T-helper 17 cell (primary cell): ENCODE measurements at places on chromosomes 3 and 15.

GRCh38 chr15:57445872-57446271, 69.6 kb downstream of the CGNL1 start:
- DNase-seq = no peak

DNA sequence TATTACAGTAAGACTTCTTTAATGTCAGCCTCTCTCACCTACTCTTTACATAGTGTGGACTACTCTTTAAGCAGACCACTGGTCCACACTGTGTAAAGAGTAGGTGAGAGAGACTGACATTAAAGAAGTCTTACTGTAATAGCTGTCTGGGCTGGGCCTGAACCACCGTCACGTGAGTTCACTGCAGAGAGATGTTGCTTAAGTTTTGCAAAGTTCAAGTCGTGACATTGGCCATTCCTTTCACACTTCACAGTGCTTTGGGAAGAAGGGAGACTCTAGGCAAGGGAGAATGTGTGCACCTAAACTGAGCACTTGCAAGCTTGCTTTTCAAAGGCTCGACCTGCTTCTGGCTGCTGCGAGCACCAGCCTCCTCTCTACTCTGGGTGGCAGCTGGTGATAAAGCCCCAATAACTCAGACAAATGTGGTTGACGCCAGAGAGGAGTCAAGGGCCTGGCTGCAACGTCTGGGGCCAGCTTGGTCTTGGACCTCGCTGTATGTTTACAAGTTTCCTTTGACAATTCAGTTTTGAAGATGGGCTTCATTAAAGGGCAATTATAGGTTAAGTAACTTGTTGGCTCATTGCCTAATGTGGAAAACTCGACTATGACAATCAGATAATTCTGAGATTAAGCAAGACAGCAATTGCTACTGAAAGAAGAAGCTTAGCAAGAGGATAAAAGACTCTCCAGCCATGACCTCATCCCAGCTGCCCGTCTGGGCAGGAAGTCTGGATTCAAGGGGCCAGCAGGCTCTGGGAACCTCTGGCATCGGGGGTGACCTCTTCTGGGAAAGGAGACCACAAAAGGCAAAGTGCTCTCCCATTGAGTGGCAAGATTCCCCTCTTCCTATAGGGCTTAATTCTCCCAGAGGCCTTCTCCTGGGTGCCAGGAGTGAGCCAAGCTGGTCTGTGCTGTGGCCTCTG, 242.1 kb upstream of the TLE3 start:
- DNase-seq = no peak

GRCh38 chr3:123156276-123156995, 45.3 kb upstream of the SEC22A start:
- no peak for DNase-seq

DNA sequence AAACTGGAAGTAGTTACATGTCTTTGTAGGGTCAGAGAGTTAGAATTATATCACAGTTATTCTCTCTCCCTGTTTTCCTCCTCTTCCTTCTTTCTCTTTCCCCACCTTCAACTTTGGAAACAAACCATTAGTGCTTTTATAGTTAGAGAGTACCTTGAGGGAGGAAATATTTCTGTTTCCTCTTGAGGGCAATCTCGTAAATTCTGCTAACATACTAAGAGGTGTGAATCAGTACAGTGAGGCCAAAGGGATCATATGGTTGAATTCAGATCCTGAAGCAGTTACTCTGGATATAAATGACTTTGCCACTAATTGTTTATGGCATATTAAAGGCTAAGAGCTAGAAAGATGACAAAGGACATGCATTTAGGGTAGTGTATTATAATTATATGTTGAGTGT, 60.3 kb upstream of the CCNL1 start:
- DNase-seq = no peak

DNA sequence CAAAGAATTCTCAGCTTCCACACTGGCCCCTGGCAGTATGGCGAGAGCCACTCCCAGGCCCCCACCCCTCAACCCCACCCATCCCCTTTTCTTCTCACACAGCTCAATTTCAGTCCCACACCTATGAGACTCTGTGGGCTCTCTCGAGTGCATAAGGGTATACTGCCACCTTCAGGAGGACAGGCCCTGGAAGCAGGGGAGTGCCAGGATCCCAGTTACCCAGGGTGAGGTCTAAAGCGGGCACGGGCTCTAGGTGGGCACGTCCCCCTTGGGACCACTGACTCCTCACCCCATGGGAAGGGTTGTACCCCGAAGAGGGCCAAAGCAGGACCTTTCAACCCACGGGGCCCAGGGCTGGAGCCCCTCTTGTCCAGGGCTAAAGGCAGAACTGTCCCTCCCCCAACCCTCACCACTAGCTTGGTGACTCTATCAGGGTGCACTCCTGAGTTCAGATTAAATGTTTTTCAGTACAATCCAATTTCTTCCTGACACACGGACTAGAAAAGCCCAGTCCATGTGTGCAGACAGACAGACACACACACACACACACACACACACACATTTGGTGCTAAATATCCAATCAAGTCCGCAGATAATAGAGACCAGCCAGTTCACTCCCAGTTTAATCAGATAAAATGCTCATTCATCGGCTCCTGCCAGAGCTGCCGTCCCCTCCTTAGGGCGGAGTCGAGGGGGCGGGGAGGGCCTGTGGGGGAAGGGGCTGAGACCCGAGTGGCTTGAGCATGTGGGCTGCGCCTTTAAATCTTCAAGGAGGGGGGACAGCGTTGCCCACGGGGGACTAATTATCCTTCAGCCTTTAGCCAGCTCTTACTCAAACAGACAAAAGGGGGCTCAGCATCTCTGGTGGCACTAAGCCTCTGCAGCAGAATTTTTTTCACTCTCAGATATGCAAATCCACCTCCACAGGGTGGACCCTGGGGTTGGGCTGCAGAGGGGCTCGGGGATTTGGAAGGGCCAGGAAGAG, 59.3 kb downstream of the CYP11A1 start:
- DNase-seq = no peak

DNA sequence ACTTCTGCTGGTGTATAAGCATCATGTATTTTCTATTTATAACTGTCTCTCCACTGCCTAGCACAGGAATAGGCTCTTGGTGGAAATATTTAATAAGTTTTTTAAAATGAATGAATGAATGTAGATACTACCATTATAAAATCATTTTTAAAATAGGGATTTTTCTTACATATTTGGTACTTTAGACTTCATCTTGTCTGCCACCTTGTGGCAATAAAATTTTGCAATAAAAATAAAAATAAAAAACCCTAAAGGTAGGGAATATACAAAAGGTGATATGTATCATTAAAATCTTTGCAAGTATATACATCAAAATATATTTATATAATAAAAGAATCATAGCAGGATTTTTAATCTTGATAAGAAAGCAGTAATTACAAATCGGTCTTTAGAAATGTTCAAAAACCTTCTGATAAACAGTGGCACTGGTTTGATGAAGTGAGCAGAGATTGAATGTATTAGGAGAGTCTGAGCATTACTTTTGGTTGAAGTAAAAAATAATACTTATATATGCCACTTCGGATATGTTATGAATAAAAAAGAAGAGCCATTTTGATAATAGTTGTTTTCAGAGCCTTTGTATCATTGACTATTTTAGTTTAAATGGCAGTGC, 95.2 kb downstream of the SPATA16 start:
- no peak for DNase-seq

- no peak for DNase-seq
These were observed 742.0 kb downstream of the NR2F2 start for GRCh38 chr15:97072545-97072944.

DNA sequence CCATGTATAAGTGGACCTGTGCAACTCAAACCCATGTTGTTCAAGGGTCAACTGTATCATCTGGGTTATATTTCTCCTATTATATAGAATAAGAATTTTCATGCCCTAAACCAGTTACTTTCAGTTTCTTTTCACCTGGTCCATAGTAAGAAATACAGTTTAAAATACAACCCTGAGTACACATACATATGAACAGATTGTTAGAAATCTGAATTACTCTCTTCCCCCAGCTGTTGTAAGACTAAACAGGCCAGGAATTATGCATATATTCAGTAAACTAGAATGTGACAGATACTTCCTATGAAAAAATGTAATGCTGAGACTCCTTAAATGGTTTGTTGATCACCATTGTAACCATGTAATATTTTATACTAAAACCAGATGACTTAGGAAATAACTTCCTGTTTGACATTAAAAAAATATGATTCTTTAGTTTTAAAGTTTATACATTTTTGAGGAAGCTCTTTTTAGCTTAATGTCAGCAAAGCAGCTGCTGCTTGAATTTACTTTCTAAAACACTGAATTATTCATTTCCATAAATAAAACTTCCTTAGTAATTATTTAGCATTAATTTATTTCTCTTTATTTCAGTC, 52.5 kb upstream of the ZCWPW2 start:
- no peak for DNase-seq

- DNase-seq = no peak
These were observed 50.9 kb downstream of the CEP152 start for GRCh38 chr15:48759921-48760320.

DNA sequence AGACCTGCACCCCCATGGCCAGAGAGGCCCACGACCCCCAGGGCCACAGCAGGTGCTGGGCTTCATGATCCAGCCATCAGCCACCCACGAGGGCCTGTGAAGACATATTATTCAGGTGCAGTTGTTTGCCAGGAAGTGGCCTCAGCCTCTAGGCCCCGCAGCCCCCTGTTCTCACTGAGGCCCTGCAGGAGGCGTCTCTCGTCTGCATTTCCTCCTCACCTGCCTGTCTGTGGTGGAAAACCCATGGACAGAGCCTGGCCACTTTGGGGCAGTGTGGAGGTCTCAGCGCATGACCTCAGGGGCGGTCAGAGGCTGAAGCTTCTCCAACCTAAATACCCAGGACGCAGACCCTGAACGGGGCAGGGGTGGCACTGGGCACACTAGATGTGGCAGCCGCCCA, 18.6 kb downstream of the UROC1 start:
- DNase-seq = no peak

DNA sequence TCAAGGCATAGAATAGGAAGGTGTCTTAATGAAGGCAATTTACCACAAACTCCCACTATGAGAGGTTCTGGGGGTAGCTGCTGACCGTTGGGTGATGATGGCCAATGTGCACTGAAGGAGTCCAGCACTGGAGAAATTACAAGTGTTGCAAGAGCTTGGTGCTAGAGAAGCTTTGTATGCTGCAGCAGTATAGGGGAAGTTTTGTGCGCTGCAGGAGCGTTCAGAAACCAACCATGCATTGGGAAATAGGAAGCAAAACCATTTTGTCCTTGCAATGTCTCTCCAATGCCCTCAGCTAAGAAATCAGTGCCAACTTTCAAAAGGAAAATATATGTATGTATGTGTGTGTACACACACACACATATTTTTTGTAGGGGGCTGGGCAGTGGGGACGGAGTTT, 441.6 kb upstream of the NAALADL2 start:
- no peak for DNase-seq

DNA sequence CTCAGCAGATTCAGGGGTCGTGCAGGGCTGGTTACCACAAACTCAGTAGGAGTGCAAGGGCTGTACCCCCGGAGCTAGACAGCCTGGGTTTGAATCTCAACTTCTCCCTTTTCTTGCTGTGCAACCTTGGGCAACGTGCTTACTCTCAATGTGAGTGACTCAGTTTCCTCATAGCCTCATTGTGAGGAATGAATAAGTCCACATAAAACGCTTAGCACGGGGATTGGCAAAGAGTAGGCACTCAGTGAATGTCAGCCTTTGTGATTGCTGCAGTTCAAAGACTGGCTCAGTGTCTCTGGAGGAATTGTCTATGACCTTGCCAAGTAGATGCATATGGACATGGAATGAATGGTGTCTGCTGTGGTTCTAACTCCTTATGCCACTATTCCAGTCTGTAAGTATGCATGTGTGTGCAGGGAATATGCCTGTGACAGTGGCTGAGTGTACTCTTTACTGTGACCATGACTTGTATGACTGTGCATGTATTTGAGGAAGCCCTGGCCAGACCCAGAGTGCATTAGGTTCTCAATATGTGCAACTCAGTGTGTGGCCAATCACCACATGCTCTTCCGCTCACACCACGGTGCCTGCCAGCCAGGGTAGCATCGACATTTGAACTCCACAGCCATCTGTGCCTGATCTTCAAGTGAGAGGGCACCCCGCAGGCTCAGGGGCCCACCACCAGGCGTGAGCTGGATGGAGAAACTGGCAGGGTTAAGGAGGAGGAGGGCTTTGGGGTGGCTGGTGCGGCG, 900 bp upstream of the HYAL3 start:
- no peak for DNase-seq

GRCh38 chr15:49471733-49472132, 48.7 kb downstream of the FGF7 start:
- DNase-seq = no peak

- DNase-seq = no peak
These were observed 153.0 kb downstream of the SMAD6 start for GRCh38 chr15:66855041-66855440.

- DNase-seq = no peak
These were observed 19.4 kb downstream of the DHX36 start for GRCh38 chr3:154304936-154305335.

- DNase-seq = no peak
These were observed 75.9 kb upstream of the CADPS start for GRCh38 chr3:62951037-62951613.

- no peak for DNase-seq
These were observed 37.5 kb downstream of the MAP2K5 start for GRCh38 chr15:67579967-67580366.

GRCh38 chr3:185979721-185980121, 41.9 kb upstream of the TRA2B start:
- DNase-seq = no peak

- DNase-seq = no peak
These were observed 15.0 kb upstream of the HPS3 start for GRCh38 chr3:149114458-149114857.

DNA sequence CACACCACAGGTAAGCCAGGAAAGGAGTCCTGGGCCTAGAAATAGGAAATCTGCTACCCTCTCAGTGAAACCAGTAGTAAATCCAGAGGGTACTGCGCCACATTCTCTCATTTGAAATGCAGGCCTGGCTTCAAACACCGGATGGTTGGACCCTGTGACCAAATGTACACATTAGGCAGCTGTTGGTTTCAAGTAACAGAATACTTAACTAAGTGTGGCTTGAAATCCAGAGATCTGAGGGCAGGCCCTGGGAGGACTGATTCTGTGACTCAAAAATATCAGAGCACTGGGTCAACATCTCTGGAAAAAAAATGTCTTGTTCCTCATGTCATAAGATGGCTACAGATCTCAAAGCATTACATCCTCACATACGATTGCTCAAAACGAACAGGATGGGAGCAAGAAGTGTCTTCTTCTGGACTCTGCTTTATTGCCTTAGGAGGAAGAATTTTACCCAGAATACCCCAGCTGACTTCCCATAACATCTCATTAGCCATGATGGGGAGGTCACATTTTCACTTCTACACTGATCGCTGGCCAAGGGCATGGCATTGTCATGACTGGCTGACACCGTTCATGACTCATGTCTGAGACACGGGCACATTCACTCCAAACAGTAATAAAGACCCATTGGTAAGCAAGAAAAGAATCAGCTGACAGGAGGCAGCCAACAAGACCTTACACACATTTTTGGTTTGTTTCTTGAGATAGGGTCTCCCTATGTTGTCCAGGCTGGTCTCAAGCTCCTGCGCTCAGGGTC, 166.0 kb downstream of the ARRDC4 start:
- no peak for DNase-seq
